ENCODE measurements at places on chromosomes 5 and 9.

- peak; percentile 53 for DNase-seq
Measured at GRCh38 chr9:114047717-114048116, 30.4 kb downstream of the AMBP start.

DNA sequence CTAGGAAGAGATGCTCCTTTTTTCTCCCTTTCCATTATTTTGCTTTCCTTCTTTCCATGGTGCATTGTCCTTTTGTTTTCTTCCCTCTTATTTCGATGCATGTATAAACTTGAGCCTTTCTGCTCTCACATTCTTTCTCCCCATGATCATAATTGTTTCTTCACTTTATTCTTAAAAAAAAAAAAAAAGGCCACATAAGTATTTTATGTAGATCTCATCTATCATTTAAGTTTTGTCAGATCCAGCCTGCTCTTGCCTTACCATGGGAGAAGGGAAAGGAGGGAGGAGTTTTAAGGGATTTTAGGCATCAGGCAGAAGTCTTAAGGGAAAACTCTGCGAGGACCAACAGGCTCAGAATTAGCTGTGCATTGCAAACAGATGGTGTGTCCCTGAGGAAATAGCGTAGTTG is 11.1 kb downstream of the TGFBR1 start:
- no peak for DNase-seq

DNA sequence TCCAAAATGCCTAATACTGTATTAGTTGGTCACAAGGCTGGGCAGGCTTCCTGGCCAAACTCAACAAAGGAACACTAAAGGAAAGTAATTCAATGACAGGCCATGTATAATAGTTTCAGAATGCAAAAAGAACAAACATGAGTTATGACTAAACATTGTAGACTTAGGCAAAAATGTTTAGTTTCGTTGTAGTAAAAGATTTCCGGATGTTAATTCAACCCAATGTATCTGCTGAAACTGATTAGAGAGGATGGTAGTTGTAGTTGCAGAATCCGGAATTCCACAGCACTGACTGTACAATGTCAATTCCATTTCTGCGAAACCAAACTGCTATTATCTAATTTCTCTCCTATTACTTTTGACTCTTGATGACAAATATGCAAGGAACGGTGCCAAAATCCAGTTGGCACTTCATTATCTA is 117.9 kb upstream of the FST start:
- DNase-seq = no peak

DNA sequence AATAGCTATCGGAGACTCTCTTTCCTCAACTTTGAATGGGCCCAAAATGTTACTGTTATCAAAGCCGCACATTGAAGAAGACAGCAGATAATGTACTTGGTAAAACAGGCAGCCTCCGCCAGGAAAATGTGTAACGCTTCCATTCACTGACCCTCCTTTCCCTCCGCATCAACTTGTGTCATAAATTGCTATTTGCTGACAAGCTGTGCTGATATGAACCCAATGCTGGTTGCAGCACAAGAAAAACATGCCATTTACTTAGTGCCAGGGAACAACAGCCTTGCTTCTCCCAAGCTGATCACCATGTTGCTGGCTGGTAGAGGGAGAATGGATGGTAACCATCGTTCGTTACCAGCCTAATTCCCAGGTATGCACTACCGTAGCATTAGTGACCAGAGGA is 162.6 kb upstream of the PPP1R2B start:
- DNase-seq = no peak
